HL-60 (cell line): ENCODE measurements at places on chromosomes 2 and 18.

- DNase-seq: no peak
Observed at GRCh38 chr18:60022671-60023276, 123.0 kb downstream of the PMAIP1 start.

DNA sequence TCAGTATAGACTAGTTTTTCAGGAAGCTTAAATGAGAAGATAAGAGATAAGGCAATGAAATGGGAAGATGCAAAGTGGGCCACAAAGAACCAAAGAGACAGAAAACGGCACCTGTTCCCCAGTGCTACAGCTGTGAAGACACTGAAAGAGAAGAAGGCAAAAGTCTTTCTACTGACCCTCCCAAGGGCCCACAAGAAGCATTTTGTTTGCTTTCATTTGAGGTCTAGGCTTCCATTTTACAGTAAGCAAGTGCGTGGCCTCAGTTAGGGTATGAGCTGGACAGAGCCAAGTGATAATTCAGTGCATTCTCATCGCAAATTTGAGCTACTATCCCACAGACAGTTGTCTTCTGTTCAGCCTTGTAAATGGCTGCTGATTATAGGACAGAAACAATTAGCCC lies 53.4 kb upstream of the STK17B start:
- no peak for DNase-seq

DNA sequence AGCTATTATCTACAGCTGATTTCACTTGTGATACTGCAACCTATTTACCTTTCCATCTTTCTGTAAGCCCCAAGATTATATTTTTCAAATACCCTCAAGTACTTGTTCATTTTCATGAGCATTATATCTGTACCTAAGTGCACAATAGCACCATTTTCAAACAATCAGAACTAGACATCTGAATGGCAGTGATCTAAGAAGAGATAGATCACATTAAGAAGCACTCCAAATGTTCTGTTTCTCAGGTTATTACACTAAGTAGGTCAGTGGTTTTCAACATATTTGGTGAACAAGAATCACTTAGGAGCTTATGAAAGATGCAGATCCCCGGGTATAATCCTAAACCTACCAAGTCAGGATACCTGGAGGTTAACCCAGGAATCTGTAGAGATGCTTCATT lies 872.7 kb downstream of the DCDC2C start:
- DNase-seq: no peak

DNA sequence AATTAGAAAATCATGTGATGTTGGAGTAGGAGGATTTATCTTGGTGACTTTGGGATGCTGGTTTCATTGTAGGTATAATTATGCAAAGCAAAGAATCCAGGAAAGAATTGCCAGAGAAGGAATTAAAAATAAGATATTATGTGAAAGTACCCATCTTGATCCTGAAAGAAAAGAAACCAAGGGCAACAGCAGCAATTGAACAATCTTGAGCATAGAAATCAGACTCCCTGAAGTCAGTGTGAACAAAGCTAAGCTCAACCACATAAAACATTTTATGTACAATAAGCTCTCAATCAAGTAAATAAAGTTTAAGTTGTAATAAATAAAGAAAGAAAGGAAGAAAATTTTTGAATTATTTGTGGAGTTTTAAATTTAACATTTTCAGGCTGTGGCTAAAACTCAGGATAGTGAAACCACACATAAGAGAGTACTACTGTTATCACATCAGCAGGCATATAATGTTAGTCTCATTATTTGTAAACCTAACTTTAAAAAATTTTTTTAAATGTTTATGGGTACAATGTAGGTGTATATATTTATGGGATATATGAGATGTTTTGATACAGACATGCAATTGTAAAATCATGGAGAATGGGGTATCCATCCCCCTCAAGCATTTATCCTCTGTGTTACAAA lies 32.8 kb upstream of the GPR55 start:
- no peak for DNase-seq

DNA sequence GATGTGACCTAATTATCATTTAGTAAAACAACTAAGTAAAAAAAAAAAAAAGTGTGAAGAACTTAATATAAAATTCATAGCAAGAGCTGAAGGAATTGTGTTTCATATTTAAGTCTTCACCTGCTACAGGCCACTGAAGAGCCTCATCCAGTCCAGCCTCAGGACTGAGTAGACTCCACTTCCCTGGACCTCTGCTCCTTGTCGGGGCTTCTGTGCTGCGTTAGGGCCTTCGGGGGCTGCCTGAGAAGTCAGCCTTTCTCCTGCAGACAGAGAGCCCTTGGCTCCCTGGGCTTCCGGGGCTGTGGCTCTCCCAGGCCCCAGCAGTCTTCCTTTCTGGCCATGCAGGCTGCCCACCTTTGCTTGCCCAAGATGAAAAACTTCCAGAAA lies 95.5 kb downstream of the MTCL1 start:
- DNase-seq: no peak

DNA sequence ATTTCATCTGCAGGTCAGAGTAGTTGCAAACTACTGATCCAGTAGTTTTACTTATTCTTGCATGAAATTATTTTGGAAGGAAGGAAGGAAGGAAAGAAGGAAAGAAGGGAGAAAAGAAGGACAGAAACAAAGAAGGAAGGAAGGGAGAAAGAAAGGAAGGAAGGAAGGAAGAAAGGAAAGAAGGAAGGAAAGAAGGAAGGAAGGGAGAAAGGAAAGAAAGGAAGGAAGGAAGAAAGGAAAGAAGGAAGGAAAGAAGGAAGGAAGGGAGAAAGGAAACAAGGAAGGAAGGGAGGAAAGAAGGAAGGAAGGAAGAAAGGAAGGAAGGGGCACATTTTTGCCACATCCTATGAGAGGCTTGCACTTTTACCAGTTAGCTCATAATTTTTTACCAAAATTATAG lies 186.2 kb downstream of the LRRTM4 start:
- DNase-seq: no peak

- peak; percentile 72 for DNase-seq
Observed at GRCh38 chr2:231682603-231683291, 25.6 kb upstream of the PTMA start.

GRCh38 chr18:46478796-46479195 lies 178.2 kb downstream of the LOXHD1 start:
- DNase-seq: no peak

- no peak for DNase-seq
Observed at GRCh38 chr18:8303151-8303755, 306.0 kb upstream of the RAB12 start.

GRCh38 chr2:191863988-191864387 lies 17.1 kb upstream of the CAVIN2 start:
- DNase-seq: no peak

- no peak for DNase-seq
Observed at GRCh38 chr2:225637259-225637658, 237.7 kb downstream of the NYAP2 start.
